ENCODE measurements at places on chromosomes 13 and 19.
A peak's percentile ranks its signal among the peaks of the same experiment; 100 is the strongest.

- DNase-seq = no peak
Measured at GRCh38 chr13:95185311-95185710, 115.9 kb downstream of the ABCC4 start.

DNA sequence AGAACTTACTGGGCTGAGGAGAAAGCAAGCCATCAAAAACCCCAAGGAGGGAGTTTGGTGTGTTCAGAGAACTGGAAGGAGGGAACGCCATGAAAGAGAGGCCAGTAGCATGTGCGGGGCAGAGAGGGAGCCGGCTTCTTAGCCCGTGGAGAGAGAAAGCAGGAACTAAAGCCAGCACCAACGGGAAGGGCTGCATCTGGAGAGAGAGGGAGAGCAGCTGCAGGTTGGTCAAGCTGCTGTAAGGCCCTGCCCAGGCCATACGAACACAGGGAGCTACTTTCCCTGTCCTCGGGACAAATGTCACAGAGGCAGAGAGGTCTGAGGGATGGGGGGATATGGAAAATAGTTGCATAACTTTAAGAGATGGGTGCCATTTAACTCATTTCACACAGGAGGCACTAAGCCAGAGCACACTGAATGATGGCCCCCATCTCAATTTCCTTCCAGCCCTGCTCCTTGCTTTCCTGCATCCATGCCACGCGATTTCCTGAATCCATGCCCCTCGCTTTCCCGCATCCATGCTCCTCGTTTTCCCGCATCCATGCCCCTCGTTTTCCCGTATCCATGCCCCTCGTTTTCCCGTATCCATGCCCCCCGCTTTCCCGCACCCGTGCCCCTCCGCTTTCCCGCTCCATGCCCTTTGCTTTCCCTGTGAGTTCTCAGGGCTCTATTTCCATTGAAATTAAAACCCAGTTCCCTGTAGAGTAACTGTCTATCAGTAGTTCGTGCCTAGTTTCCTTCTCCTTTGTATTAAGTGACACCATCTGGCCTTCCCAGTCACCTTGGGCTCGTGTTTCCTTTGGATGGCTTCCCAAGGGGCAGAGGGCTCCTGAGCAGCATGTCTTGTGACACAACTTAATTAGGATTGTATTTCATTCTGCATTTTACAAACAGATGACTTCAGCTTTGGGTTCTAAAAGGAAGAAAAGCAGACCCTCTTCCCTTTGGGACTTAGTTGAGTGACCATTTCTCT lies 31.5 kb upstream of the TPT1 start:
- DNase-seq = no peak

- no peak for DNase-seq
Measured at GRCh38 chr13:97371486-97372109, 62.4 kb upstream of the RAP2A start.

GRCh38 chr13:102679449-102680132 lies 15.3 kb downstream of the METTL21C start:
- no peak for DNase-seq

DNA sequence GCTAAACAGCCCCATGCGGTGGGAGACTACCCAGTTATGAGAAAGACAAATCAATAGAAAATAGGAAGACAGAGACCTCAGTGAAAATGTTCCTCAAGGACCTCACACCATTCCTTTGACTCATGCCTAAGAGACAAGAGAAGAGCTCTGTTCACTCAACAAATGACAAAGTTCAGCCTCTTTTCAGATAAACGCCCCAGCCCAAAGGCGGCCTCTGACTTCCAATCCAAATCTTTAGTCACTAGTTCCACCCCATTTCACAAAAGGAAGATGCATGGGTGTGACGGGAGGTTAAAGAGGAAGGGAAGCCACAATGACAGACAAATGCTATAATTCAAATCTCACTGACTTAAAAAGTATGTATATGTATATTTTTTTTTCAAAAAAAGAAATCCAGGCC lies 8.1 kb downstream of the CARS2 start:
- DNase-seq = no peak

GRCh38 chr13:69828527-69828926 lies 279.1 kb upstream of the ATXN8OS start:
- DNase-seq = no peak

DNA sequence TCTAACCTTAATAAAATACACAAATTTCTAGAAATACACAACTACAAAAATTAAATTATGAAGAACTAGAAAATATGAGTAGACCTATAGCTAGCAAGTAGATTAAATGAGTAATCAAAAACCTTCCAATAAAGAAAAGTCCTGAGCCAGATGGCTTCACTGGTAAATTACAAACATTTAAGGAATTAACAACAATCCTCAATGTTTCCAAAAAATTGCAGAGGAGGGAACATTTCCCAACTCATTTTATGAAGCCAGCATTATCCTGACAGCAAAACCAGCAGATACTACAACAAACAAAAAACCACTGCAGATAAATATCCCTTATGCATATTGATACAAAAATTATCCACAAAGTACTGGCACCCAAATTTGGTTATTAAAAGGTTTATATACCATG lies 230.9 kb downstream of the COG6 start:
- DNase-seq = no peak

- DNase-seq = peak; percentile 95
Measured at GRCh38 chr13:99606324-99607066, 105.2 kb downstream of the TM9SF2 start.

- DNase-seq = no peak
Measured at GRCh38 chr19:57280962-57281400, 696 bp downstream of the ZNF460 start.

GRCh38 chr19:41192574-41193429 lies at the start of gene CYP2S1:
Gene CYP2S1 (plus strand): TSS chr19:41193219. CDS start chr19:41193265, 46 bp downstream.
- no peak for DNase-seq

GRCh38 chr19:13848340-13848677 lies 28.6 kb upstream of the NANOS3 start:
- no peak for DNase-seq

GRCh38 chr13:24323036-24323738 lies 13.8 kb downstream of the C1QTNF9 start:
- no peak for DNase-seq

GRCh38 chr19:40089462-40089861 lies 1.3 kb downstream of the ZNF780A start:
- DNase-seq = no peak

DNA sequence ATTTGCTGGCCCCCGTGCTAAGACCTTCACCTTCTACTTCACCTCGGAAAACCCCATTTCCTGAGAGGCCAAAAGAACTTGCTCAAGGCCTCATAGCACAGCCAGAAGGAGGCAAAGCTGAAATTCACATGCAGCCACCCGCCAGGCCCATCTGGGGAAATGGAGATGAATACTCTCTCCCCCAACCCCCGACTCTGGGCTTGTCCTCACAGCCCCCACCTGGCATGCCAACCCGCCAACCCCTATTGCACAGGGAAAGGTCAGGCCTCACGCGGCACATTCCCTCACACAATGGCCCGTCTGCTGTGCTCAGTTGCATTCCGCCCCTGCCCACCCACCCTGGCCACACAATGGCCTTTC lies 3.2 kb downstream of the PRX start:
- no peak for DNase-seq

GRCh38 chr13:80430561-80430960 lies 89.6 kb upstream of the SPRY2 start:
- DNase-seq = no peak

GRCh38 chr13:76968041-76968440 lies 19.7 kb downstream of the ACOD1 start:
- DNase-seq = no peak

- no peak for DNase-seq
Measured at GRCh38 chr13:33745370-33746324, 72.3 kb upstream of the RFC3 start.

DNA sequence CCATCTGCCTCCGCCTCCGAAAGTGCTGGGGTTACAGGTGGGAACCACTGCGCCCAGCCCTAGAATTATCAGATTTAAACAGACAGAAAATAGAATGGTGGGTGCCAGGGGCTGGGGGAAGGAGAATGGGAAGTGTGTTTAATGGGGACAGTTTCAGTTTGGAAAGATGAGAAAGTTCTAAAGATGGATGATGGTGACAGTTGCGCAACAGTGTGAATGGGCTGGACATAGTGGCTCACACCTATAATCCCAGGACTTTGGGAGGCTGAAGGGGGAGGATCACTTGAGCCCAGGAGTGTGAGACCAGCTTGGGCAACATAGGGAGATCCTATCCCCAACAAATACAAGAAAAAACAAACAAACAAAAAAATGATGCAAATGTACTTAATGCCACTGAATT lies 15.9 kb downstream of the KANK2 start:
- DNase-seq = no peak

DNA sequence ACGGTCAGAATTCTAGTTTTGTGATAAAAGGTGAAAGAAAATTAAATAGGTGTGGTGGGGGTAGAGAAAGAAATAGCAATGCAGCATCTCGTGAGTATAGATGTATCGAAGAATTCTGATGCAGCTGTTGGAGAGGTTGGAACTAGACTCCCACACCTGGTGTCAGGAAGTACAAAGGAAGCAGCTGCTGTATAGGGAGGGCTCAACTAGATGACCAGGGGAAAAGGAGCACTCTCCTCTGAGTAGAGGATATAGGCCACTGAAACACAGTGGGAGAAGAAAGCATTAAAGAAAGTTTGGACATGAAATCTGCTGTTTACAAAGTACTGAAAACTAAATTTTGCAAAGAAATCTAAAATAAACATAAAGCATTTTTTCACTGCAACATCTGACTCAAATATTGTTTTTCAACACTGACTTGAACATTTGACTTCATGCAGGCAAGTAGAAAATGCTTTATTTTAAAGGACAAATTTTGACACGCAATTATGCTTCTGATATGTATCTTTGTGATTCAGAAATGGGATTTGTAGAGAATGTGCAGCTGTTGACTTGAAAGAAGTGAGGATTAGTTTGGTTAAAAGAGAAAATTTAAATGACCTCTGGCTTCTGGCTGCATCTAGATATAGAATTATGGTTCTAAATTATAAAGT lies 82.2 kb downstream of the MIPEP start:
- no peak for DNase-seq

GRCh38 chr13:57629821-57630235 lies 1.7 kb upstream of the PCDH17 start:
- peak; percentile 67 for DNase-seq

DNA sequence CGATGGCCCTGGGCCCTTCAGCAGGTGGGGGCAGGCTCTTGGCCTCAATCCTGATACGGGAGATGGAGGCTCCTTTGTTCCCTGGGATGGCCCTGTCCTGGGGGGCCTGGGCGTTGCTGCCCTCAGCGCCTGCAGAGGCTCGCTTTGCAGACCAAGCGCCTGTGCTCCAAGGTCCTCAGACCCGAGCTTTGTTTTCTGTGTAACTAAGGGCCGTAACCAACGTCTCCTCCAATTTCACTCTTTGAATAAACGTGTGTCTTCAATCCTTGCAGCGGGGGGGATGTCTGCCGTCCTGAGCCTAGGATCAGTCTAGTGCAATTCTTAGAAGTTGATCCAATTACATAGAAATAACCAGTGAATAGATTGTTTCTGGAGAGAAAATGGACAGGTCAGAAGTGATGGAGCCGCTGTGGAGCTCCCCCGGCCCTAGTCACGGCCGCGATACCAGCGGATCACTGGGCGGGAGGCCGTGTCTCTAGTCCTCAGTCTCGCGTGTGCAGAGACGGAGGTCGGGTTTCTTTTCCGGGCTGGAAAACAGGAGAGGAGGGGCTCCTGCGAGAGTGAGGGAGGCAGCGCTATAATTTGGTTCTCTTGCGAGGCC lies 5.3 kb downstream of the PTBP1 start:
- no peak for DNase-seq

DNA sequence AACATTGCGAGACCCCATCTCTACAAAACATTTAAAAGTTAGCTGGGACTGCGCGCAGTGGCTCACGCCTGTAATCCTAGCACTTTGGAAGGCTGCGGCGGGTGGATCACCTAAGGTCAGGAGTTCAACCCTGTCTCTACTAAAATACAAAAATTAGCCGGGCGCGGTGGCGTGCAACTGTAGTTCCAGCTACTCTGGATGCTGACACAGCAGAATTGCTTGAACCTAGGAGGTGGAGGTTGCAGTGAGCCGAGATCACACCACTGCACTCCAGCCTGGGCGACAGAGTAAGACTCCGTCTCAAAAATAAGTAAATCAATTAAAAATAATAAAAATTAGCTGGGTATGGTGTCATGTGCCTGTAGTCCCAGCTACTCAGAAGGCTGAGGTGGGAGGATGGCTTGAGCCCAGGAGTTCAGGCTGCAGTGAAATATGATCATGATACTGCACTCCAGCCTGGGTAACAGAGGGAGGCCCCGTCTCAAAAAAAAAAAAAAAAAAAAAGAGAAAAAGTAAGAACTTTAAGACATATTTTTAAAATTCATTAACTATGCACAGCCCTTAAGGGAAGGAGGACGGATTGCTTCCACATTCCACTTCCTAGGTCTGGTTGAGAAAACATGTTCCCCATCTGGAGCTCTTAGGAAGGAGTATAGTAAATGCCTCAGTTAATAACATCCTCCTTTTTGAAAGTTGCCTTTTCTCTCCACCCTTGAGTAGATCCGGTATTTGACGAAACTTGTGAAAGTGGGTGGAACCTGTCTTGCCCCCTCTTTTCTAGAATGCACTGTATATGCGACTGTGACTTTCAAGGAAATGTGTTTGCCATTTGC lies 26.1 kb downstream of the EXOC3L2 start:
- peak; percentile 7 for DNase-seq

DNA sequence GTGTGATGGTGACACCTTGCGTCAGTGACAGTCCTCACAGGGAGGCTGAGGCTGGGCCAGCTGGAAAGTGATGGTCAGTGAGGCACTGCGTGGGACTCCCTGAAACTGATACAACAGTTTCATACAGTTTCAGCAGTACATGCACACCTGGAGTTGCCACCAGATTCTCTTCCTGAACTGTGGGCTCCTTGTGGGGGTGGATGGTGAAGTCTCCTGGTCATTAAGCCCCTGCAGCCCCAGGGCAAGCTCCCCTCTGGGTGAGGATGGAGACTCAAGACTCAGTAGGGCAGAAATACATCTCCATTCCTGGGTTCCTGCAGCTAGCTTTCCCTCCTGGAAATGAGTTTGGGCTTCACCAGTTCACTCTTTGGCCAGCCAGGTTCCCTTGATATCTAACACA lies 392.7 kb downstream of the UQCRFS1 start:
- no peak for DNase-seq
